Activated CD4-positive, alpha-beta T cell treated with anti-CD3 and anti-CD28 coated beads for 24 hours (primary cell): ENCODE measurements at places on chromosomes 1 and 21.

DNA sequence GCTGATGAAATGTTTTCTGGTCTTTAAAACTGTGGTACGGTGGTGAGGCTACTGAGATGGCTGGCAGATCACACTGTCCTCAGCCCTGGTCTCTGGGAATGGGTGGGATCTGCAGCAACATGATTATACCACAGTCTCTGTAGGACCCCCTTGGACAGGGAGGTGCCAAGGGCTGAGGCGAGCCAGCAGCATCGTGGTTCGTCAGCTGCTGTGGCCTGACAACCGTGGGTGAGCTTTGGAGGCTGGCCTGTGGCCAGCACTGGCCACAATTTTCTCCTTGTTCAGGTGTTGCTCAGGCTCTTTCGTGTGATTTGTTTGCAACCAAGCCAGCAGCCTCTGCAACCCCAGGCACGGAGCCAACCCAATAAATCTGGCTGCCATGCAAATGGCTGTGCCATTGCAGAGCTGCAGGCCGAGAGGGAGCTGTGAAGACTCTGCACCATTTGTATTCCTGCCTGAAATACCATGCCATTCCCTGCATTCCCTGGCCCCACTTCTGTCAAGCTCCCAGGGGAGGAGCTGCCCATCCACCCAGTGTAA, 70.9 kb downstream of the PCP4 start:
- no peak for DNase-seq

DNA sequence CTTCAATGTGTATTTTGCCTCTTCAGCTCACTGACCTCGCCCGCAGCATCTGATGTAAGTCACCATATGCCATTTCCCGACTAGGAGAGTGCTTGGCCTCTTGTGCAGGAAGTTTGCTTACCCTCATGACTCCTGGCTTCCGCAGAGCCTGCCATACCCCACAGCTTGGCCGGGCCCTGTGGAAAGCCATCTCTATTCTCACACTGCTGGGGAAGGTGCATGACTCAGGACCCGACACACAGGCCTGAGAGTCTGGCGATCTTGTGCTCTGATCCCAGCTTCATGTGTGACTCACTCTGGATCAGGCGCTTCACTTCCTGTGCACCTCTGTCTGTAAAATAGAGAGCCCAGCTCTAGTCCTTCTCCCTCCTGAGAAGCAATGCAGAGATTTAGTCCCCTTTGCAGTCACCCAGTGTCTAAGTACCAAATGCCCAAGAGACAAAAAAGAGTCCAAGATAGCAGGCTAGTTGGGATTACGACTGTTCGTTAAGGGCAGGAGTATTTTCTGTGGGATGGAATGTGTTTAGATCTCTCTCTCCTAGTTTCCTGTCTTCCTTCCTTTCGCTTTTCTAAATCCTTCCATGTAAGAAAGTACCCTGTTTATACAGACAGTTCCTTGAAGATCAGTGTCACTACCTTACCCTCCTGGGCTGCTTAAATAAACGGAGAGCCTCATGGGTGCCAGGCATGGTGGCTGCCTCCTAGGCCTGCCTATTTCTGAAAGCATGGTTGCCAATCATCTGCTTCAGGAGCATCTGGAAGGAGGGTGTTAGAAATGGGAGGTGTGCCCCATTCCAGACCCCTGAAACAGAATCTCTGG, 62.8 kb upstream of the KIF26B start:
- DNase-seq = no peak

GRCh38 chr1:21587602-21587953, 78.4 kb downstream of the ALPL start:
- DNase-seq = no peak

DNA sequence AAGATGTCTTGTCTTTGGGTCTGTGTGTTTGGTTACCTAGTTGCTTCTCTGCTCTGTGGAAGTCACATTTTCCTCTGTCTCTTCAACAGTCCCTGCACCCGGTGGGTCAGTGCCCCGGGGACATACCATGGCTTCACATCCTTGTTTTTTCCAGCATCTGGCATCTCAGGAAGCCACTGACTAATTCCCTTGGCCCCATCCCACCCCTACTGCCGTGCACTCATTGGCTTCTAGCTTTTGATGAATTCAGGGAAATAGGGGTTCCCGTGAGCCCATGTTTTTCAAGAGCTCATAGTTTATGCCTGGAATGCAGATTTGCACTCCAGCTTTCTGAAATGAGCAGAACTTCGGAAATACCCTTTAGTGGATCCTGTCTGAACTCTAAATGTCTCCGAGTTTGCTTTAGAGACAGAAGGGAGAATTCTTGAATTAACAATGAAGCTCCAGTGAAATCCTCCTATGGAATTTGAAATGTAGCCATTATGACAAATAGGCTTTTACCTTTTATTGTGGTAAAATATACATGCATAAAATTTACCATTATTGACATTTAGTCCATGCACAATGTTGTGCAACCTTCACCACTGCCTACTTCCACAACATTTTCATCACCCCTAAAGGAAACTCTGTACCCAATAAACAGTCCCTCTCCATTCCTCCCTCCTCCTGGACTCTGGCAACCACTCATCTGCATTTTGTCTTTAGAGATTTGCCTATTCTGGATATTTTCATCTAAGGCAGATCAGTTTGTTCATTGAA, 67.5 kb downstream of the CLIC6 start:
- DNase-seq = no peak

GRCh38 chr1:216113181-216113580, 310.1 kb downstream of the USH2A start:
- DNase-seq = no peak

- DNase-seq = no peak
Measured at GRCh38 chr1:243708210-243708609, 141.8 kb downstream of the AKT3 start.

DNA sequence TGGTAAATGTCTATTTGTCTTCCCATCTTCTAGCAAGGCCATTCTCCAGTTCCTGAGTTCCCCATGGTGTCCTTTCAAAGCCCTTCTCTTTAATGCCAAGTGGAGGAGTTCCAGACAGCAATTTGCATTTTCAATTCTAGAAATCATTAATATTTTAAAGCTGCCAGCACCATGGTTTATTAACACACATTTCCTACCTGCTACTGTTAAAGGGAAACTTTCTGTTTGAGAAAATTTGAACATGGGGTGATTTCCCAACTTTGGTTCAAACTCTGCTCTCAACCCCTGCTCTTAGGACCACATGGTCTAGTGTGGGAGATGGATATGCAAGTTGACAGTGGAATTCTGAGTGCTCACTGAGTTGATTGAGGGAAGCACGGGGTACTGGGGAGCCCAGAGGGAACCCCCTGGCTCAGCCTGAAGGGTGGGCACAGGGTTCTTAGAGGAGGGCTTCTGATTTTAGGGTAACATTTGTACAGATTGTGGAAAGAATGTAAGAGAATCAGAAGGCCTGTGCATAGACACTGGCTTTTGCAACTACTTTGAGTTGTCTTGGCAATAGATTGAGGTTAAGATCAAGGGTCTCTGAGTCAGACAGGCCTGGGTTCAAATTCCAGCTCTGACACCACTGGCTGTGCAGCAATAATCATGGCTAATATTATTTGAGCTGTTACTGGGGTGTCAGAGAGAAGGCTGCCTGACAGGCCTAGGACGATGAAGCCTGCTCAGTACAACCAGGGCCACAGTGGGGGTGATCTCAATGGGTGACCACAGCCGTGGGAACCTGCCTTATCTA, 97.8 kb downstream of the BEND5 start:
- no peak for DNase-seq
